ENCODE measurements at places on chromosomes 16 and 17. TPM values are rescaled to one million over a fixed set of nuclear protein-coding genes. Genes with fewer than 3 reads are reported as not detected.

PRSS33 gene
- not detected for total RNA-seq

KRTAP9-4 gene
- total RNA-seq = not detected

CDRT15L2 gene
- total RNA-seq = not detected

KRTAP3-2 gene
- total RNA-seq = not detected

ELOB gene
- 361 TPM for total RNA-seq

FAM171A2 gene
- 3.6 TPM for total RNA-seq

NRN1L gene
- total RNA-seq = not detected

HSD17B2 gene
- total RNA-seq = 137 TPM

ABCA3 gene
- total RNA-seq = 67.6 TPM

ZNF263 gene
- total RNA-seq = 30.6 TPM

TMEM11 gene
- 16.2 TPM for total RNA-seq

All from bladder microvascular endothelial cell (primary cell).